ENCODE measurements at places on chromosomes 5 and 9.

DNA sequence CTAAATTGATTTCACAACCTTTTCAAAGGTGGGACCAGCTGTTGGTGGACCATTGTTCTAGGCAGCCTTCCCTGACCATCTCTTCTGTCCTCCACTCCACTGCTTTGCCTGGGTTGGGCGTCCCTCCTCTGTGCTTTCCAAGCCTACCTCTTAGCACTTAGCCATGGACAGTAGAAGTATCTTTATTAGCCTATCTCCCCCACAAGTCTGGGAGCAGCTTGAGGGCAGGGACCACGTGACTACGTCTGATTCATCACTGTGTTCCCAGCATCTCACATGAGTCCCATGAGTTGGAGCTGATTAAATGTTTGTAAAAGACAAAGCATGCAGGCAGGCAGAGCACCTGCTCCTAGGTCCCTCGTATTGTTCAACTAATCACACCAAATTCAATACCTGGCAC is 20.9 kb downstream of the MORN5 start:
- no peak for DNase-seq

- DNase-seq: no peak
Measured at GRCh38 chr9:113979343-113980127, 98.6 kb downstream of the AMBP start.

DNA sequence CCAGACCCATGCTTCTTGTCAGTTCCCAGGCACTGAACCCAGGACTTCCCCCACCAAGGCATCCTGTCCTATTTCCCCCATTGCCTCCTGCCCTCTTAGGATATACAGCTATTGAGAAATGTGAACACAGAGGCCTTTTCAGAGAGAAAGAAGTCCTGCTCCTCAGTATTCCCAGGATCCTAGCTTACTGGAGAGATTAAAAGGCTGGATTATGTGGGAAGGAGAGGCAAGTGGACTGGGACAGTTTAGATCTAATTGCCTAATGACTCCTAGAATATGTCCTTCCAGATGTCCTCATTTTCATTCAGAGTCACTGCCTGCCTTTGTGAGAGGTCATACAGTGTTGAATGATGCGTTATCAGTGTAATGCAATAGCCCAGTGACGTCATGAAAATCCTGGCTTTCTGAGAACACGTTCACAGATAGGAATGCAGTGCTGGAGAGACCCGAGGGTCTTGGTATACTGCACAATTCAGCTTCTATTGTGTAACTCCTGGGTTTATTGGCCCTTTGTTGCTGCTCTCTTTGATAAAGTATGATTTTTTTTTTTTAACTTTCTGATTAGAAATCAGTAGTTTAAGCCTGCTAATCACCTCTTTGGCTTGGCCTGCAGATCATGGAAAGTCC is 26.2 kb downstream of the WWC1 start:
- DNase-seq: no peak

GRCh38 chr5:72625332-72625731 is 118.1 kb upstream of the ZNF366 start:
- no peak for DNase-seq

- DNase-seq: no peak
Measured at GRCh38 chr9:13554626-13555025, 275.1 kb upstream of the MPDZ start.

All from CD4-positive, alpha-beta T cell treated with Interferon alpha-2 for 1 hour (primary cell).